ENCODE measurements at places on chromosomes 7 and 10.

DNA sequence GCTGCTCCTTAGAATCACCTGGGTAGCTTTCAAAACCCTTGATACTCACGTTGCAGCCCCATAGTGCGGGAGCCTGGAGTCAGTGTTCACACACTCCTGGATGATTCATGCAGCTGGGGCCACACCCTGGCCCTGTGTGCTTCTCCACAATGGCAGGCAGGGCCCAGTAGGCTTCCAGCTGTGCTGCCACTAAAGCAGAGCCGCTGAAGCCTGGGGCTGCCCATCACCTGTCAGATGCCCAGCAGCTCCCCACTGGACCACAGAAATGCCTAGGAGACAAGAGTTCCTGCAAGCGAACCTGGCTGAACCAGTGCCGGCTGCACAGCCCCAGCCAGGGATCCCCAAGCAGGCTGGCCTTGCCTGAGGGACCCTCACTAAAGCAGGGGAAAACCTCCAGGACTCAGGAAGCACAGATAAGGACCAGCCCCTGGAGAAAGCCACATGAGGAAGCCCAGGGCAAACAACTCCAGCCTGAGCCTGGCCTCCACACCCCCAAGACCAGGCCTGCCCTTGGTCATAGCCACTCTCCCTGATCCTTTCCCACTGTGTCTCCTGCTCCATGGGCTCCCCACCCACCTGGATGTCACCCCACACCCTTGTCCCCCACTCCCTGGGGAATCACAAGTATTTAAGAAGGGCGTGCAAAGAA lies 111.9 kb downstream of the GRID1 start:
- DNase-seq = no peak

GRCh38 chr7:99997545-99998137 lies 17.8 kb upstream of the ZKSCAN1 start:
- DNase-seq = no peak

- no peak for DNase-seq
Observed at GRCh38 chr10:36448760-36449691, 676.4 kb upstream of the ANKRD30A start.

GRCh38 chr7:36668080-36668479 lies 56.2 kb downstream of the AOAH start:
- no peak for DNase-seq

DNA sequence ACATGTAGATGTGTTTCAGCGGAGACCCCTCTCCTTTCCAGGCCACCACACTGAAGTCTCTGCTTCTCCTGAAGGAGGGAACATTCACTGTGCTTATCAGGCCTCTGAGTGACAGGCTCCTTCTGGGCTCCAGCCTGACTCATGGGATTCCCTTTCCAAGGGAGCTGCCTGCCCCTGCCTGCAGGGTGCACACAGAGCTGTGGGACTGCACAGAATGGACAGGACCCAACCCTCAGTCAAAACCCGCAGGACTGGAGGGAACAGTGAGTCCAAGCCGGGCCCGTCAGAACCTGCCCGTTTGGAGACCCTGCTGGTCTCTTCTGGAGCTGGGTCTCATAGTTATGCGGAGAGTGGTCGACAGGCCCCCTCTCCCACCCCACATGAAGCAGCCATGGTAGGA lies 32.6 kb downstream of the PLAC9 start:
- no peak for DNase-seq

DNA sequence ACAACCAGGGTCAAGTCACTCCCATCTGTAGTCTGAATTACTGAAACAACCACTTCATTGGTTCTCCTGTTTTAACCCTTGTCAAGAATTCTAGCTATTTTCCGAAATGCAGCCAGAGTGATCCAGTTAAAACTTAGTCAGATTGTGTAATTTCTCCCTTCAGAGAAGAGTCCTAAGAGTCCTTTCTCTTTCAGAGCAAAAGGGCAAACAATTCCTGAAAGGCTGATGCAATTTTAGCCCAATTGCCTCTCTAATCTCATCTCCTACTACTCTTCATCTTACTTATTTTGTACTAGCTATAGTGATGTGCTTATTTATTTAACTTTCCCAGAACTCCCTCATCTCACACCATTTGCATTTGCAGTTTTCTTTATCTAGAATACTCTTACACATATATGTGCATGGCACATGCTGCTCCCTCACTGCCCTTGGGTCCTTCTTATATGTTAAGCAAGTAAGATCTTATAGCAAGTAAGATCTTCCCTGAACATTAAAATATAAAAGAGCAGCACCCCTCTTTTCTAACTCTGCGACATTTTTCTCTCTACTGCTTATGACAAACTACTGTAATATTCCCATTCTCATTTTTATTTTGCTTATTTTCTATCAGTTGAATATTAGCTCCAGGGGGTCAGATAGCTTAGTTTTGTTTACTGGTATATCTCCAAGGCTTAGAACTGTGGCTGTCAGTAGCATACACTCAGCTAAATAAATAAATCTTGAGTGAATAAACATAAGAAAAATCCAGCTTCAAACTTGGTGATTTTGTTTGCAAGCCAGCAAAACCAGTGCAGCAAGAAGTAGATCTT lies 44.6 kb downstream of the HGF start:
- DNase-seq = no peak

- no peak for DNase-seq
Observed at GRCh38 chr10:44853148-44853734, 57.9 kb upstream of the TMEM72 start.

GRCh38 chr7:93973134-93973533 lies 31.0 kb downstream of the BET1 start:
- DNase-seq = no peak

Measured in omental fat pad (tissue), 4 donors.